T1000 (cell line): ENCODE measurements at places on chromosomes 5 and 9.

DNA sequence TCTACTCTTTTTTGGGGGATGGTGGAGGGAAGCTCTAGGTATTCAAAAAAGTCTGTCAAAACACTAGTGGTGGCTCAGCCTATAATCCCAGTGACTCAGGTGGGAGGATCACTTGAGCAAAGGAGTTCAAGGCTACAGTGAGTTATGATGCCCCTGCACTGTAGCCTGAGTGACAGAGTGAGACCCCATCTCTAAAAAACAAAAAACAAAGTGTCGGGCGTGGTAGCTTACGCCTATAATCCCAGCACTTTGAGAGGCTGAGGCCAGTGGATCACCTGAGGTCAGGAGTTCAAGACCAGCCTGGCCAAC is 15.8 kb upstream of the SLC35D2 start:
- DNase-seq: no peak

- no peak for DNase-seq
These were observed 24.9 kb downstream of the NEK6 start for GRCh38 chr9:124282442-124283227.

DNA sequence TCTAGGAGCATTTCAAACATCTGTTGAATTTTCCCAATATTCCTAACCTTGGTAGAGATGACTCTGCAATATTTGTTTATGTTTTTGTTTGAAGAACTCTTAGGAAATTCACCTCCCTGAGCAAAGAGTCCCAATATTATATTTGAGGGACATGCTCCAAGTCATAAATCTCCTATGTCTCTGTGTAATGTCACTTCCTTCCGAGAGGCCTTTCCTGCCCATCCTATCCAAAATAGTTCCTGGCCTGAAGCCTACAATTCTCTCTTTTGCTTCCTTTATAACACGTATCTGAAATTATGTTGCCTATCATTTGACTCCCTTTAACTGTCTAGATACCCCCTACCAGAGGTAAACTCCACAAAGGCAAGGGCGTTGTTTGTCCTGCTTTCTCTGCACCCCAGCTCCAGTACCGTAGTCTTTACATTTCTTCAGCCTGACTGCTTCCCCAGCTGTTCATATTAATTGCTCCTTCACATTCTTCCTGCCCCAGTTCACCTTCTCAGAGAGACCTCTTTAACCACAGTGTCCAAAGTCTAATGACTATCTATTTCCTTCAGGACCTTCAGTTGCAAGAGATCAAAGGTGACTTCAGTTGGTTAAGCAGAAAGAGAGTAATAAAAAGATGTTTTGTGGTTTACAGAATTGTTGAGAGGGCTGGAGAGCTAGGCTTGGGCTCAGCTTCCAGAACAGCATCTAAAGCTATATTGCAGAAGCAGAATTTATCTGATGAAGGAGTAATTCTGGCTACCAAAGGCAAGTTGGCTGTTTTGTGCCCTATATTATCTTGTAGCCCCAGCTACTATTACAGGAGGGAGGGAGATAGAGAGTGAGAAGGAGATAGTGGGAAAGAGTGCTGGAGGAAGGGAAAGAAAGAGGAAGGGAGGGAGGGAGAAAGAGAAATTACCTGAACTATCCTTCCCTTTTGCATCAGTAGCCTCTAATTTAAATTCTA is 109.3 kb upstream of the TMEM161B start:
- no peak for DNase-seq

DNA sequence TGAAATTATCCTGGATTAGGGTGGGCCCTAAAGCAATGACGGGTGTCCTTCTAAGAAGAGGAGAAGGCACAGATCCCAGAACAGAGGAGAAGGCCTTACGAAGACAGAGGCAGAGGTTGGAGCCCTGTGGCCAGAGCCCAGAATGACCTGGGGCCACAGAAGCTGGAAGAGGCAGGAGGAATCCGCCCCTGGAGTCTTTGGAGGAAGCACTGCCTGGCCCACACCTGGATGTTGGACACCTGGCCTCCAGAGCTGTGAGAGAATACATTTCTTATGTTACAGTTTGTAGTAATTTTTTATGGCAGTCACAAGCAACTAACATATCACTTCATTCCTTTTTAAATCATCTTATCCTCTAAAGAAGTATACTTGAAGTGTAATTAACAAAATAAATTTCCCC is 8.5 kb downstream of the MRPL36 start:
- no peak for DNase-seq

- DNase-seq: no peak
These were observed 77.4 kb upstream of the MAST4 start for GRCh38 chr5:66518753-66519152.

- no peak for DNase-seq
These were observed 368.3 kb downstream of the ENC1 start for GRCh38 chr5:74272024-74272775.
